ENCODE measurements at places on chromosomes 7 and 10.

DNA sequence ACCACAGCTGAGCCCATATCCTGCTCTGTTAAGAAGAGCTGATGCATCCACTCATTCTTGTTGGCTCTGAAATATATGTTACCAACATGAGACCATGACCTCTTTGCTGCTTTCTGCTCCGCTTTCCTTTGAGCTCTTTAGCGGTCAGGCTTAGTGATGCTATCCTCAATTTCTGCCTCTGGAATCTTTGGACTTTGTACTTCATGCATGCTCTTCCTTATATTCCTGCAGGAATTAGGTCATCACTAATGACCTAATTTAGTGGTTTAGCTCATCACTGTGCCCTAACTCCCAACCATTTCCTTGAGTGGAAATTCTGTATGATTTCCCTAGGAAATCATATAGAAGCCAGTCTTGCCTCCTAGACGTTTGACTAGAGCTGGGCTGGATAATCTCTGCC lies 119.5 kb downstream of the AOAH start:
- no peak for DNase-seq

DNA sequence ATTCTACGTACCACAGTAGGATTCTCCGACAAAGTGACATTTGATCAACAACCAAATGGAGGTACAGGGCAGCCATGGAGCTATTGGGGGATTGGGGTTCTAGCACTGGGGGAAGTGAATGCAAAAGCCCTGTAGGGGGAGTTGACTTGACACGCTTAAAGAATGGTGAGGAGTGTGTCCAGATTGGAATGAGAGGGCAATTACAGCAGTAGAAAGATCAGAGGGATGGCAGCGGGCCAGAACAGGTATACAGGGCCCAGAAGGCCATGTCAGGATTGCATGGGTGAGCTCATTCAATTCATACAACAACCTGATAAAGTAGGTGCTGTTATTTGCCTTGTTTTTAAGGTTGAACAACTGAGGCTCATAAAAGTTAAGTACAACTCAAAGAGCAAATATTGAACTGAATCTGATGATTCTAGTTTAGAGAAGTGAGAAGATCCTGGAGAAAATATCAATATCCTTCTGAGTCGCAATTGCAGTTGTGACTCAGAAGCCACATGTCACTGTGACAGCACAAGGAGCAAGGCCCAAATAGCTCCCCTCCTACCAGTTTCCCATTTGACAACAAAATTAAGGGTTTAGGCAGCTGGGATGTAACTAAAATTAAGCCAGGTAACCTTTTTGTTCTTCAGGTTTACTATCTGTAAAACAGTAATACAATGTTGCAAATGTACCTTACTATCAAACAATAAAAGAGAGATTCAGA lies 28.0 kb upstream of the CTTNBP2 start:
- DNase-seq, result no peak

GRCh38 chr7:46754140-46754720 lies 827.7 kb downstream of the TNS3 start:
- DNase-seq, result peak; percentile 84

- DNase-seq, result peak; percentile 64
Observed at GRCh38 chr10:6014241-6014761, 37.0 kb upstream of the IL15RA start.

- DNase-seq, result no peak
Observed at GRCh38 chr10:70250961-70251680, 17.9 kb upstream of the PPA1 start.

All from cardiac fibroblast (primary cell).